ENCODE measurements at places on chromosomes 7 and 10.

DNA sequence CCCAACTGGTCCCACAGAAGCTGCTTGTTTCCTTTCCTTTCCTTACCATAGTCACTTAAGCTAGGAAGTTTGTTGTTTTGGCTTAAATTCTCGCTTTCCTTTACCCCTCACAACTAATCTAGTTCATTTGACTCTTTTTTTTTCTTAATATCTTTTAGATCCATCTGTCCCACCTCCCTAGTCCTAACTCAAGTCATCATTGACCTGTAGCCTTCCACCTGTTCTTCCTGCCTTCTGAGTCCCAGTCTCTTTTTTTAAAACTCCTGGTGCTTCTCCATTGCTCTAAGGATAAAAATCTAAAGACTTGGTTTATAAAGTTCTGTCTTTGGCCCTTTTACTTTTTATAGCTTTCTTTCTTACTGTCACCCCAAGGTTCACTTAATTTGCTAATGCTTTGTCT lies 47.6 kb downstream of the RALA start:
- DNase-seq = no peak

DNA sequence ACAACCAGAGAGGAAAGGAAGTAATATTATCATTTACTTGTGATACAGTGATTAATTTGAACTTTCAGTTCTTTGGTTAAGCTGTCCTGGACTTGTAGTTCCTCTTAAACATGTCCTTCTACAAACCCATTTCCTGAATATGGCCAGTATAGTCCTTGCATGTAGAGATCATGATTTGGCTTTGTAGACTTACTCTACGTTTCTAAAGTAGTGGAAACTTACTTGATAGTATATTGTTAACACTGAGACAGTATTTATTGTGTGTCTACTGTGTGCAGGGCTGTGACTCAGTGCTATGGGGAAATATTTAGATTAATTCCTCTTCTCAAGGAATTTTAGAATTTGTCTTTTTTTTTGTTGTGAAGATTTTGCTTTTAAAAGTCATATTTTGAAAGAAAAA lies 109.5 kb downstream of the NRF1 start:
- no peak for DNase-seq

DNA sequence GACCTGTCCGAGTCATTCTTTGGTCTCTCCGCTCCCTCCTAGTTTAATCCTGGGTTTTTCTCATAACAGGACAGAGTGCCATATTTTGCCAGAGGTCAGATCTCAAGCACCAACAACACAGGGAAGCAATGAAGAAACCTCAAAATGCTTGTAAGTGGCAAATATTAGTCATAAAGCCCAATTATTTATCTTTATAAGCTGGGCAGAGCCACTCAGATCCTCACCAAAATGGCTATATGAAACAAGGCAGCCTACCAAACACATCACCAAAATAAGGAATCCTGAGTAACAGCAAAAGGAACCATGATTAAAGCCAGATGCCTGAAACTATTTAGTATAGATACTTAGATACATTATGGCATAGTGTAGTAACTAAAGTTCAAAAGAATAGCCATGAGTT lies 4.7 kb downstream of the ECD start:
- DNase-seq = no peak

GRCh38 chr7:26858735-26859134 lies 5.7 kb downstream of the SKAP2 start:
- DNase-seq = no peak

GRCh38 chr10:117365612-117366011 lies 9.6 kb downstream of the PDZD8 start:
- no peak for DNase-seq

GRCh38 chr10:1377231-1377630 lies 321.0 kb downstream of the WDR37 start:
- DNase-seq = no peak

- DNase-seq = no peak
Measured at GRCh38 chr7:2958416-2959102, 85.1 kb downstream of the CARD11 start.

DNA sequence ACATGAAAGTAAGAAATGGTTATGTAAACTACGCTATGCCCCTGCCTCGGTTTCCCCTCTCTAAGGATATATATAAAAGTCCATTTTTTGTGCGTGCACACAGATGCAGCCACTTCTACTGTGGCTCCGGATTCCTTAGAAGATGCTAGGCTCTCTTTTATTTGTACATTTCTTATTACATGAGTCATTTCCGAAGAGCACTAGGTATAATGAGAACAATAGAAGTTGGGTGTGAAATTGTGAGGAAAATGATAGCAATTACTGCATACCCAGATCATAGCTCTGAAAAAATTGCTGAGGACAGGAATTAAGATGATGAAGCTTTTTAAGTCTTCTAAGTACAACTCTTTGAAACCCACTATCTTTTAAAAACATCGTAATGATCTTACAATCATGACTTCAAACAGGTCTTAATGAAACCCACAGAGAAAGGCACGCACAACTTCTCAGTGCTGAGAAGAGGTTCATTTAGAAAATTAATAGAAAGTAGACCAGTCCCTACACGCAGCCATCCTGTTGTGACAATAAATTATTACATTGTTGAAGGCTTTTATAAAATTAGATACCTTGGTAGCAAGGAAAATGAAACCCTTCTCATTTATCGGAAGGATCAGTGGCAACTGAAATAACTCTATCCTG lies 96.2 kb upstream of the FGFR2 start:
- DNase-seq = no peak

DNA sequence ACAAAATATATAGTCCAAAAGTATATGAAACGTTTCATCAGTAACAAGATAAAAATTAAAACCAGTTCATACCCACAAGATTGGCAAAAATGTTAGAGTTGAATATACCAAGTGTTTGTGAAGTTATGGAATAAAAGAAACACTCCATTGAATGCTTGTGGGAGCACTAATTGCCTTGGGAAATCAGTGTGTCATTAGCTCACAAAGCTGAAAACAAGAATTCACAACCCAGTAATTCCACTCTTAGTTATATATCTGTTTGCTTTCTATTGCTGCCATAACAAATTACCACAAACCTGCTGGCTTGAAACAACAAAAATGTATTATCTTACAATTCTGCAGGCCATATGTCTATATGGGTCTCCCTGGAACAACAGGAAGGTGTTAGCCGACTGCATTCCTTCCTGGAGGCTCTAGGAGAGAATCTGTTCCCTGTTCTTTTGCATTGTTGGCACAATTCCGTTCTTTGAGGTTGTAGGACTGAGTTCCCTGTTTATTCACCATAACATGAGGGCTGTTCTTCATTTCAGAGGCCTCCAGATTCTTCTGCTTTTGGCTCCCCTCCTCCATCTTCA lies 45.7 kb downstream of the SEM1 start:
- DNase-seq = no peak

DNA sequence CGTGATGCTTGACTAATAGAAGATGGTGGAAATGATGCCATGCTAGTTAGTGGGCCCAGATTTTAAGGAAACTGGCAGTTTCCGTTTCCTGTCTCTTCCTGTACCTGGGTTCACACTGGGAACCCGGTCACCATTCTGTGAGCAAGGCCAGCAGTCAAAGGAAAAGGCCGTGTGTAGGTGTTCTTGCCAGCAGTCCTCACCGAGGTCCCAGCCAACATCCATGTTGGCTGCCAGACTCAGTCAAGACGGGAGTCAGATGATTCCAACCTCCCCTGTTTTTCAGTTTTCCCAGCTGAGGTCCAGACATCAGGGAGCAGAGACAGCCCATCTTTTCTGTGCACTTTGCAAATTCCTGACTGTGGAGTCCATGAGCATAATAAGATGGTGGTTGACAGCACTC lies 15.2 kb upstream of the PILRB start:
- DNase-seq = no peak

DNA sequence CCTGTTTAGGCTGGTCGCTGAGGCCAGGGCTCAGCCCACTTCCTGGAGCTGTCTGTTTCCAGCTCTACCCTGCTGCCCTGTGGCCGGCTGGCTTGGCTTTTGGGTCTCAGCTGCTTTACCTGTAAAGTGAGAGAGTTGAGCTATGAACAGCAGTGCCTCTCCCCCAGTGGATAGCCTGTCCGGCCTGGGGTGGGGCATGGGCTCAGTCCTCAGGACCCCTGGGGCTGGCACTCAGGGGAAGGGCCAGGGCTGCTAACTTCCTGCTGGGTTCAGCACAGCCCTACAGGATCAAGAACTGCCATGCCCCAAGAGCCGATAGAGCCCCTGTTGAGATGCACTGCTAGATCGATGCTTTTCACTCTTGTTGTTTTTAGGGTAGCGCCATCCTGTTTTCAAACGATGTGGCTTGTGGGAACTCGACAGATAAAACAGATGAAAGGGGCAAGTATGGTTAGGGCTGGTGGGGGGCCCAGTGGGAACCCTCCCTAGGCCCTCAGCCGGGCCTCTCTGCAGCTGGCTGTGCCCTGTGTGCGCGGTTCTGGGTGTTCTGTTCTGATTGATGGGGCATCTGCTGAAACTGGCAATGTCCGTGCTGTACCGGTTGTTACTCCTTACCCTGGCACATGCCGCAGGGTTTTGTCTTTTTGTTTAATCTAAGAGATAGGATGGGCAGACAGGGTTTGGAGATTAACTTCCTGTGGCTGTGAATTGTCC lies 10.0 kb upstream of the SFRP5 start:
- DNase-seq = no peak

DNA sequence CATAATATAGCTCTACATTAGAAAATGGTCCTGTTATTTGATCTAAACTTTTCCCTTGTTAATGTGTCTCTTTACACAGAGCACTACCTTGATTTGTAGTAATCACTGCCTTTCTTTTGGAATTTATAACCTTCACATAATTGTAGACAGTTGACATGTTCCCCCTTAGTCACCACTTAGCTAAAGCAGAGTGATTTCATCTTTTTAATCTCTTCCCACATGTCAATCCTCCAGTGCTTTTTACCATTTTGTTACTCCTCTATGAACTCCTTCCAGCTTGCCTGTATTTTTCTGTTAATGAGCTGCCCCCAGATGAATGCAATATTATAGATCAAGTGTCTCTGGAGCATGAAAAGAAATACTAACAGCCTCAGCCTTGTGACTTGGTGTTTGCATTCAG lies 2.6 kb upstream of the PPP1R3A start:
- no peak for DNase-seq

GRCh38 chr7:139075871-139076686 lies 33.4 kb downstream of the ZC3HAV1 start:
- DNase-seq = no peak

DNA sequence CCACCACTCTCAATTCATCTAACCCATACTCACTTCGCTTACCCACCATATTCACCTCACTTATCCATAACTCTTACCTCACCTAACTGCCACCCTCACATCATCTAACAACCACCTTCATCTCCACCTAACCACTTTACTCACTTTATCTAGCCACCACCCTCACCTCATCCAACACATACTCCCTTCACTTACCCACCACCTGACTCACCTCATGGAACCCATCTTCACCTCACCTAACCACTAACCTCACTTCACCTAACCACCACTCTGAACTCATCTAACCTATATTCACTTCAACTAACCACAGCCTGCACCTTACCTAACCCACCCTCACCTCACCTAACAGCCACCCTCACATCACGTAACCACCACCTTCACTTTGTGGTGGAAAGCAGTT lies 84.2 kb downstream of the VIPR2 start:
- DNase-seq = no peak

GRCh38 chr10:5071411-5072198 lies 22.6 kb upstream of the AKR1C3 start:
- DNase-seq = peak; percentile 13

- no peak for DNase-seq
Measured at GRCh38 chr7:15099074-15099473, 196.5 kb upstream of the DGKB start.

- no peak for DNase-seq
Measured at GRCh38 chr10:43234471-43235041, 32.3 kb downstream of the RASGEF1A start.

DNA sequence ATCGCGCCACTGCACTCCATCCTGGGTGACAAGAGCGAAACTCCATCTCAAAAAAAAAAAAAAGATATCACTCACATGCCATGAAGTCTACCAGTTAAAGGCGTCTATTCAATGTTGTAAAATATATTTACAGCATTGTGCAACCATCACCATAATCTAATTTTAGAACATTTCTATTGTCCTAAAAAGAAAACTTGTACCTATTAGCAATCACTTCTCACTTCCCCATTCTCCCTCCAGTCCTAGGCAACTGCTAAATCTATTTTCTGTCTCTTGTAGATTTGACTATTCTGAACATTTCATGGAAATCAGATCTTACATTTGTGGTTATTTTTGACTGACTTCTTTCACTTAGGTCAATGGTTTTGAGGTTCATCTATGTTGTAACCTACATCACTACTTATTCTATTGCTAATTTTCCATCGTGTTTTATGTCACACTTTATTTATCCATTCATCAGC lies 25.2 kb upstream of the OTUD1 start:
- DNase-seq = no peak

DNA sequence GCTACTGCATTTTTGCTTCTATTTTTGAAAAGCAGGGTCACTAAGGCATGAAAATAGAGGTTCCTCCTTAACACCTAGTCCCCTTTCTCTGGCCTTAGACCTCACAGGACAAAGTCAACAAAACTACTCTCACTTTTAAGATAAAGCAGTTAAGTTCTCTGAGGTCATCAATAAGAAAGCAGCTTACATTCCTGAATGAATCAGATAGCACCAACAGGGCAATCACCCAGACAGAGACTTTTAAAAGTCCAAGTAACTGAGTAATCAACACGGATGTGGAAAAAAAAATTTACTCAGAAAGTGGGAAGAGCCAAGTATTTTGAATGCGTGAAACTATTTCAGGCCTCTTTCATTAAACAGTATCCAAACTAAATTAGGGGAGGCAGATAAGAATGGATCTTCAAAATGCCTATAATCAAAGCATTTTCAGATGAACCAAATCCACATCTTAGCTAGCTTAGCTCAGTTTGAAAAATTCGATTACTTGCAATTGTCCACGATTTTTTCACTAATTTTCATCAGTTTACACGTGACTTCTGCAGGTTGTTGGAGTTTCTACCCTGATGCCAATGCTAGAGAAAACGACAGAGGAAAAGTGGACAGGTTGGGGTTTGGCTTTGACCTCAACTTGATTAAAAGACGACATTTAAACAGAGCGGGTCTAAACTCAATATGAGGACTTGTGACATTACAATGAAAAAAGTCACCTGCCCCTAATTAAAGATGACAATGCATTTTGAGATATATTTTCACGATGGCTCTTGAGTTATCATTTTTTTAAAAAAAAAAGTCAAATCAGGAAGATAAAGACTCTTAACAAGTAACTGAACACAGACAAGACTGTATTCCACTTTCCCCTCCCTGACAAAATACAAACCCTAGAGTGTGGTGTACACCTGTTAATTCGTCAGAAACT lies 1.6 kb downstream of the BEND7 start:
- peak; percentile 31 for DNase-seq

- no peak for DNase-seq
Measured at GRCh38 chr7:142279601-142280000, 21.7 kb upstream of the PRSS58 start.

DNA sequence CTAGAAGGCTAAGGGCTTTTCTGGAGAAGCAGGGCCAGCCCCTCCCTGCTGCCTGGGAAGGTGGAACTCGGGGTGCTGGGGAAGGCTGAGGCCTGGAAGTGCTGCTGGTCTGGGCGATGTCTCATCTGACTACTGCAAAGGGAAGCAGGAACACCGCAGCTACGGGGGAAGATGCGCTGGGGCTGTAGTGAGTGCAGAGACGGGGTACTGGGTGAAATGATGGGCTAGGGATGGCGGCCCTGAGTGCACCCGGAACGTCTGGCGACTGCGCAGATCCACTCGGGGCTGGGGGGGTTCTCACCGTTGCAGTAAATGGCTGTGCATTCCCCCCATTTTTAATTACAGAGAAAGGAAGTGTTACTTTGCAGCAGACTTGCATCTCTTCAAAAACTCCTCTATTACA lies 195.4 kb upstream of the ADARB2 start:
- no peak for DNase-seq

Data from hepatic stellate cell (primary cell).